Colonic mucosa (tissue), 4 donors: ENCODE measurements at places on chromosomes 2 and 18.

DNA sequence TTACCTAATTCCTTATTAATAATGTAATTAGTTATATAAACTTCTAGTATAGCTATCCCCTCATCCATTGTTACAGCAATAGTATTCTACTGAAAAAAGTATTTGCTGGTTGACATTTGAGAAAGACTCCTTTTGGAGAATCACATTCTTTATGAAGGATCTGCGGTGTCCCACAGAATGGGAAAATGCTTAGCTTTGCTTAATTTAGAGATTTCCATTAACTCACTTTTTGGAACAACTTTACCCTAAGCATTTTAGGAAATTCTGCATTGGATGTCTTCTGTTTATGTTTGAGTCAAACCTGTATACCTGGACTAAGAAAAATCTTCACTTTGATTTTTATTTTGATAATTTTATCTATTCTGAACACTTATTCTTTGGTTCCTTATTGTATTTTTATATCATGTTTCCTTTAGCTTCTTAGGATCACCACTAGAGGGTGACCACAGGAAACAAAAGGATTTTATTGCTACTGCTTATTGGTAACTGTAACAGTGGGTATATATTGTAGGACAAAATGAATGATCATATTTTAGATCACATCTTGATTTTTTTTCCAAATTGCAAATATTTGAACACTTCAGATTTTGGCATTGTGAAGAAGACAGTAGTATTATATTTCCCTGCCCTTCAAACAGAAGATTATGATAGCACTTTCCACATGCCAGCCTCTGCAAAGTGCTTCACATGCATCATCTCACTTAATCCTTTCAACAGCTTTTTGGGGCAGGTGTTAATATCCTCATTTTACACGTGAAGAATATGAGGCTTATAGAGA lies 79.6 kb downstream of the MIB1 start:
- DNase-seq: no peak

DNA sequence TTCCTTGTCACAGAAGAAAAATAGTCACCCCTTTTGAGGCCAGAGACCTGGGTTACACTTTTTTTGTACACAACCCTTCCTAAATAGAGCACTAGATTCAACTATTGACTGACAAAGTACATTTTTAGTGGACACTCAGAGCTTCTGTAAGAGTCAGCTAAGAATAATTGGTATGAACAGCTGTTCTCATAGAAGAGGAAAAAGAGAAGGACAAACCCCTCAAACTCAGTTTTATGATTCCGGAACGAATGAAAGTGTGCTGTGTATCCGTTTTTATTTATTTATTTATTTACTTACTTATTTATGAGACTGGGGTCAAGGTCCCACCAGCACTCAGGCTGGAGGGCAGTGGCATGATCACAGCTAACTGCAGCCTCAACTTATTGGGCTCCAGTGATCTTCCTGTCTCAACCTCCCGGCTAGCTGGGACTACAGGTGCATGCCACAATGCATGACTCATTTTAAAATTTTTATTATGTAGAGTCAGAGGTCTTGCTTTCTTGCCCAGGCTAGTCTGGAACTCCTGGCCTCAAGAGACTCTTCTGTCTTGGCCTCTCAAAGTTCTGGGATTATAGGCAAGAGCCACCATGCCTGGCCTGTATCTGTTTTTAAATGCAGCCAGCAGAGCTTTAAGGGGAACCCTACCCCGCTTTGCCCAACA lies 36.0 kb upstream of the FZD5 start:
- no peak for DNase-seq

GRCh38 chr2:120453635-120453998 lies 107.7 kb downstream of the INHBB start:
- DNase-seq: no peak

DNA sequence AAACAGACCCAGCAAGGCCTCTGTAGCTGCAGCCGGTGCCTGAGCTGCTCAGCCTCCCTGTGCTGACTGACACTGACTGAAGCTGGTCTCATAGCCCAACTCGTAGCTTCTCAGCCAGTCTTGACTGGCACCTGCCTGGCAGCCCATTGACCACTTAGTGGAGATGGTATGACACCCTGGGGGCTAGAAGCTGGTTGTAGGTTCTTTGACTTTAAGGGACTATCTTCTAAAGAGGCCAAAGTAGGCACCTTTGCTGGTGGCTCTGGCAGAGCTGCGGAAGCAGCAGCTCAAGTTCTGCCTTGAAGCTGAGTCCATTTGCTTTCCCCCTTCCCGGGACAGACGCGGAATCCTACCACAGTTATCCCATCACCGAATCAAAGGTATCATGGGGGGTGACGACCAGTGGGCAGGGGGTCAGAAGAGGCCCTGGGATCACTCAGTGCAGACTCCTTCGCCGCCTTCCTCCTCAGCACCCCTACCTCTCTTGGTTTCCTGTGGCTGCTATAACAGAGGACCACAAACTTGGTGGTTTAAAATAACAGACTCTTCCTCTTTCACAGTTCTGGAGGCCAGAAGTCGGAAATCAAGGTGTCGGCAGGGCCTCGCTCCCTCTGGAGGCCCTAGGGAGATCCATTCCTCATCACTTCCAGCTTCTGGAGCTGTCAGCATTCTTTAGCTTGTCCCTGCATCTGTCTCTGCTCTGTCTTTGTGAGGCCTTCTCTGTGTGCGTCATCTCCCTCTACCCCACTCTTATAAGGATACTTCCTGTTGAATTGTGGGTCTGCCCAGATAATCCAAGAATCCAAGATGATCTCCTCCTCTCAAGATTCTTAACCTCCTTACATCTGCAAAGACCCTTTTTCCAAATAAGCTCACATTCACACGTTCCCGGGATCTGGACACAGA lies 13.7 kb upstream of the FOSL2 start:
- DNase-seq: no peak

- no peak for DNase-seq
Measured at GRCh38 chr2:71629771-71630453, 176.6 kb downstream of the DYSF start.

- no peak for DNase-seq
Measured at GRCh38 chr2:157841485-157841884, 34.6 kb downstream of the ACVR1 start.

- DNase-seq: no peak
Measured at GRCh38 chr2:30159766-30160165, 13.0 kb downstream of the YPEL5 start.

DNA sequence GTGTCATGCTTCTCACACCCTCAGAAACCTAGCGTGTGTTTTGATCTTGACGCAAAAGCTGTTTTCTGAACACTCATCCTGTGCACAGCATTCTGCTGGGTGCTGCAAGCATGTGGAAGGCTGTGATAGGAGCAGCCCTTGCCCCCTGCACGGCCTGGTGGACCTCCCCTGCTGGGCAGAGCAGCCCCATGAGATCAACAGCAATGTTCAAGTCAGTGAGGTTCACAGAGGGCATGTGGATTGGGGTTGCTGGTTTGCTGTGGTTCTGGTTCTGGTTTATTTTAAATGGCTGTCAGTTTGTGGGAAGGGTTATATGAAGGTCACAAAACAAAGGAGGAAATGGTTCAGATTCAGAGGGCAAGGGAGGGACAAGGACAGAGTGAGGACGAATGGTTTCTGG lies 71.3 kb downstream of the SOWAHC start:
- DNase-seq: no peak

- no peak for DNase-seq
Measured at GRCh38 chr18:60656553-60656952, 284.0 kb upstream of the MC4R start.

DNA sequence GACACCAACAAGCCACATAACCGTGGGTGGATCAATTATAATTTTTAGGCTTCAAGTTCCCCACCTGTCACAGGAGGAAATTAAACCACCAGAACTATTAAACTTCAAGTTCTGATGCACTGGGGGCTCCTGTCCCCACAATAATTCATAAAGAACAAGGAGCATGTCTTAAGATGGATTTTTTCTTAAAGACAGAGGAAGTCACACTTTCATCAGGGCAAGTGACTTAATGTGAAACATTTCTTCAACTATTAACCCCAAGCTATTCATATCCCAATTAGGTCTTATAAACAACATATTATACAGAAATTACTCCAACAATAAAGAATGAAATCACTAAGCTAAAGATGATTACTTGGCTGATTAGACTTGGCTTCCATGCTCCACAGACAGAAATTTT lies 292.5 kb downstream of the ETAA1 start:
- no peak for DNase-seq

- no peak for DNase-seq
Measured at GRCh38 chr2:161250864-161251436, 57.3 kb upstream of the PSMD14 start.

DNA sequence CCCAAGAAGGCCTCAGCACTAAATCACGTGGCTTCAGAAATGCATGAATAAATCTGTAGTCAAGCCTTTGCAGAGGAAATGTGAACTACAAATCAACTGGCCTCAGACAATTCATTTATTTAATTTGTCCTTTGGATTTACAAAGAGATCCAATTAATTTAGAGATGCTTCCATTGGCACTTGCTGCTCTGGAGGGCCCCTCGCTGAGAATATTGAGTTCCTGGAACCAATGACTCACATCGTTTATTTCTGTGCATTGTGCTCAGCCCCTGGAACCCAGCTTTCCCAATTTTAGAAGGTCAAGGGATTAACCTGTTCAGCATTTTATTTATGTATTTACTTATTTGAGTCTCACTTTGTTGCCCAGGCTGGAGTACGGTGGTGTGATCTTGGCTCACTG lies 47.2 kb upstream of the MGAT4A start:
- no peak for DNase-seq

DNA sequence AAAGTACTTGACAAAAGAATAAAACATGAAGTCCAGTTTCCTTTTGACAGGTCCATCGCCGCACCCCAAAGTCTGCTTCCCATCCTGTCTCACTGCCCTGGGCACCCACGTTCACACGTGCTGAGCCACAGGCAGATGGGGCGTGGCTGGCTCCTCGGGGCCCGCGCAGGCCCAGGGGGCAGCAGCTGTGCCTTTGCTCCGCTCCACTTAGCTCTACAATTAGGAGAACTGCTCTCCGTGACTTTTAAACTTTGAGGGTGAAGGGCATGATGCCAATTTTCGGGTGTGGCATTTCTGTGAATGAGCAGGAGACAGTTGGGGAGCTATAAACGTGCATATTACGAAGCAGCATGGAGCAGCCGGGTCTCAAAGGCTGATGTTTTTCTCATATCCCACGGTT lies 152.4 kb downstream of the TDRD15 start:
- DNase-seq: peak; percentile 71

GRCh38 chr2:216873573-216873972 lies 13.7 kb upstream of the TNP1 start:
- DNase-seq: no peak

DNA sequence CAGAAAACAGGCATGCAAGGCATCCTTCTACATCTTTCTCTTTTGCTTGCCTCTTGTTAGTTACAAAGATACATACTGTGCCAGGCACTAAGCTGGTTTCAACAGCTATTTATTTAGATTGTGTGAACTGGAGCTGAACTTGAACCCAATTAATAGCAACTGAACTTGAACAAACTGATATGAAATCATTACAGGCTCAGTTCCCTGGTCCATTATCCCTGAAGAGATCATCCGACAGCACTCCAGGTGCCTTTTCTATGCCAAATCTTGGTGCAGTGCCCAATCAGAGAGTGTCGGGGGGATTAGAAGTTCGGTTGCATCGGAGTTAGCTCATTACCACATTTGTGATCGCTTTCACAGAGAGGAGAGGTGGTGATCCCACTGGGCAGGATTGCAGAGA lies 477.6 kb downstream of the PARD3B start:
- no peak for DNase-seq

DNA sequence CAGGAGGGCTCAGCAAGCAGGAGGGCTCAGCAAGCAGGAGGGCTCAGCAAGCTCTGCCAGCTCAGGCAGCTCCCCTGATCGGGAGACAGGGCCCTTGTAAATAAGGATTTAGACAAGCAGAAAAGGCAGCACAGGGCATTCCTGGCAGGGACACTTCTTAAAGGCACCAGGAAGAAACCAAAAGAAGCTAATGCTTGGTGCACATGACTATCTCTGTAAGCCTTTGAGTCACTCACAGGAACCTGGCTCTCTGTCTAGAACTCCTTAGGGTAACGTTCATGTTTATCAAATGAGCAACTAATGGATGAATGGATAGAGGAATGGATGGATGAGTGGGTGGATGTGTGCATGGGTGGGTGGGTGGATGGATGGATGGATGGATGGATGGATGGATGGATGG lies 28.4 kb downstream of the TMEM37 start:
- no peak for DNase-seq

DNA sequence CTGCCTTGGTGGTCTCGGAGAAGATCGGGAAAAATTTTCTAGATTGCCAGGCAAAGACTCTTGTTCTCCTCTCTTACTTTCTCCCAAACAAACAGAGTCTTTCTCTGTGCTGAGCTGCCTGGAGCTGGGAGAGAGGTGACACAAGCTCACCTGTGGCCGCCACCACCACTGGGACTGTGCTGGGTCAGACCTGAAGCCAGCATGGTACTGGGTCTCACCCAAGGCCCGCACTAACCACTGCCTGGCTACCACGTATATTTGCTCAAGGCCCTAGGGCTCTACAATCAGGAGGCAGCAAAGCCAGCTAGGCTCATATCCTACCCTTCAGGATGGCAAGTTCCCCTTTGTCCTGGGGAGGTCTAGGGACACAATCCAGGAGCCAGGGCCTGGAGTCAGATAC lies 312.2 kb downstream of the DLGAP1 start:
- no peak for DNase-seq

DNA sequence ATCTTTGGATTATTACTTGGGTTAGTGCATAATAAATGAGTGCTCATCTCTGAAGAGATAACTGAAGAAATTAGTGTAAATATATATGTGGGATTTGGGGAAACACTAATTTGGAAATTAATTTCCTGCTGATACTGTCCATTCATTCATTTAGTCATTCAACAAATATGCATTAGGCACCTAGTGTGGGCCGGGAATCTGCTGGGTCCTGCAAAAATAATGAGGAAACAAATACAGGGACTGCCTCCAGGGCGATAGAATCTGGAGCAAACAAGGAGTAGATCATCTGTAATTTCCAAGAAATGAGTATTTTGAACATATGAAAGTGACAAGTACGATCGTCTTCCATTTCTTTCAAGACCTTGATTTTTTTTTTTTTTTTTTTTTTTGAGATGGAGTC lies 203.7 kb upstream of the LYPD1 start:
- no peak for DNase-seq

DNA sequence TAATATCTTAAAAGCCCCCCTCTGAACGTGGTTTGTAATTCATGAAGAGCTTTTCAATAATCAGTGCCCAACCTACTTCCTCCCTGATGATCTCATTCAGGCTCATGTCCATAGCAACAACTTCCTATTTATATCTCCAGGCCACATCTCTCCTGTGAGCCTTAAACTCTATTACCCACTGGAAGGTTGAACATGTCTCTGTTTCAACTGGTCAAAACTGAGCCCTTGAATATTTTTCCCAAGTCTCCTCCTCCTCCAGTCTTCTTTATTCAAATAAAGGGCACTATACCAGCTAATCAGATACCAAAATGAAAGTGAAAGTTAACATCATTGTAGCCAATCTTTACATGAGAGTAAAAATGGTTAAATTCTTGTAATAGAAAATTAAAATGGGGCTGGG lies 63.7 kb upstream of the ITGA4 start:
- no peak for DNase-seq

DNA sequence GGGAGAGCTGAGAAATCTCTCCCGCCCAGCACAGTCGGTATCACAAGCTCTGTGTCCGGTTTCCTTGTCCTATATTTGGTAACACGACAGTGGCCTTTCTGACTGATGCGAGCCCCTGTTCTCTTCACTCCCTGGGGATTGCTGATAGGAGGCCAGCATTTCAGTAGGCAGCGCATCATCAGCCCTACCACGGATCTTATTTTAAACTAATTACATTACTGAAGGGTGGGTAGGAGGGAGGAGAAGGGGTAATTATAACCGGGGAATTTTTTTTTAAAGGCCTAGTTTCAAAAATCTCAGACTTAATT lies 125.6 kb upstream of the LGALSL start:
- no peak for DNase-seq

GRCh38 chr2:168456521-168457189 lies 583 bp downstream of the CERS6 start:
- DNase-seq: peak; percentile 62
